ENCODE measurements at places on chromosomes 2 and 18.

GRCh38 chr2:144606466-144607095 is 86.7 kb upstream of the ZEB2 start:
- peak; percentile 56 for DNase-seq

DNA sequence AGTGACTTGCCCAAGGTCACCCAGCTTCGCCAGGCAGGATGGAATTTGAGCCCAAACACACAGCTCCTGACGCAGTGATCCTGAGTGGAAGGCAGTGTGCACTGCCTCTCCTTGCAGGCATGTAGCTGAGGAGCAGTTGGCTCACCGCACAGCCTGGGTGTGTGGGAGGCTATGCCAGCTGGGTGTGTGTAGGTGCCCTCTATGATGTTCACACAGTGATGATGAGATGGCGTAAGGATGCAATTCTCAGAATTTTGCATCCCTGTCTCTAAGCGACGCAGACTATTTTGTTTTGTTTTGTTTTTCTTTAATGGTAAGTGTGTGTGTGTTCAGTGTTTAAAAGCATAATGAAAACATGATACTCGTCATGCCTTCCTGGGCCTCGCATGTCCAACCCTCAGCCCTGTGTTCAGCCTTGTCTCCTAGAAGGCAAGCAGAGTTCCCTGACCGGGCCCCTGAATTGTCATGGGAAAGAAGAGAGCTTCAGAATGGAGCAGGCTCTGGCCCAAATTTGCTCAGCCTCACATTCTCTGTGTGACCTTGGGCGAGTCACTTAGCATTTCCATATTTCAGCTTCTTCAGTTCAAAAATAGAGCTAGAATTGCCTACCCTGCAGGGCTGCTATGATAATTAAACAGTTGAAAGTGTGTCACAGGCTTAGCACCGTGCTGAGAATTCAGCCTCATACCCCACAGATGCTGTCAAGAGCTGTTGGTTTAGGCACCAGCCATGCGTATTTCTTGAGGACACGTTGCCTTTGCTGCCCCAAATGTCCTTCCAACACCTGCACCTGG is 603.6 kb upstream of the RAB6C start:
- no peak for DNase-seq

- DNase-seq = no peak
Observed at GRCh38 chr2:210224591-210224940, 681 bp downstream of the ACADL start.

- DNase-seq = no peak
Observed at GRCh38 chr2:240443891-240444301, 8.4 kb downstream of the GPC1 start.

- no peak for DNase-seq
Observed at GRCh38 chr2:37013315-37013641, 46.9 kb upstream of the STRN start.

DNA sequence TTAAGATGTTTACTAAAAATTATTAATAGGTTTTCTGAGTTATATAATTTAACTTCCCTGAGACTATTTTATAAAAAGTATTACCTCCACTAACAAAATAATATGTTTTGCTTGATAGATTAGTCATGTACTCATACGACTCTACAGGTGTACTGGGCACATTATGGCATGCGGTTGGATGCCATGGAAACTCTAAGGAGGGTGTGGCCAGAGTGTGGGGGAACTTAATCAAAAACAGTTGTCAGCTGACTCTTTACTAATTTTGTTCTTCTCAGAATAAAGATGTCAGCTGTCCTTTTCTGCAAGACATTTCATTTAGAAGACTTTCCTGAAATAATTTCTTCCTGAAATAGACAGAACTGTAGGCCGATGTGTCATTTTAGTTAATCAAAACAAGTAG is 228.3 kb upstream of the SIX3 start:
- DNase-seq = no peak

GRCh38 chr2:169781249-169782013 is 17.2 kb upstream of the SSB start:
- no peak for DNase-seq

GRCh38 chr18:58393295-58393694 is 235.6 kb downstream of the ALPK2 start:
- DNase-seq = no peak

DNA sequence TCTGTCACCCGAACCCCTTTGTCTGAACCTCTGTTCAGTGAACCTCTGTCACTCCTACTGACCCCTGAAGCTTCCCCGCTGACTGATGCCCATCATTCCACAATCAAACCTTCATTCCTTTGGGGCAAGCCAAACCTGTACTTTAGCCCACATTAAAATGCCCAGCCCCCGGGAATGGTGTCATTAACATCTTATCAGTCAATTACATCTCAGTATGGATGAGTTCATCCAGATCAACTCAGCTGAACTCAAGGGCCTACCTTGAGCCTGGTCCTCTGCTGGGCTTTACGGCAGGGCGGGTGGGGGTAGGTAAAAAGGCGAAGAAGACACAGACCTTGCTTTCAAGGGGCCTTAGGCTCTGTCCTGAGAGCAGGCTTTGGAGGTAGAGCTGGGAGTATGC is 154.4 kb upstream of the SMAD2 start:
- DNase-seq = no peak

DNA sequence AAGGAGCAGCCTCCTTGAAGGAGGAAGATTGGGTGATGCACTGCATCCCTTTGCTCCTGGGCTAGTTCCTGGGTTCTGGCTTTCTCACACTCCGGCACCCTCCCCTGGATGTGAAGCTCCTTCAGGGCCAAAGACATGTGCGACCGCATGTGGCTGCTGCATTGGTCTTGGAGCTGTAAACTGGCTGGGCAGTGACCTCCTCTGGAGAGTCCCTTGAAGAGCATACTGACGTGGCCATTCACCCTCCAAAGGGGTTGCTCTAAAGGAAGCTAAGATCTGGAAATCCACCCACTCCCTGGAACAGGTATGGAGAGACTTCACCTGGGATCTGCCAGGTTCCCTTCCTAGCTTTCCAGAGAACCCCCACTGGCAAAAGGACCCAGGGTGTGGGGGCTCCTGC is 62.1 kb downstream of the TMEM17 start:
- DNase-seq = peak; percentile 6

GRCh38 chr2:213157242-213157641 is 5.8 kb upstream of the IKZF2 start:
- no peak for DNase-seq

DNA sequence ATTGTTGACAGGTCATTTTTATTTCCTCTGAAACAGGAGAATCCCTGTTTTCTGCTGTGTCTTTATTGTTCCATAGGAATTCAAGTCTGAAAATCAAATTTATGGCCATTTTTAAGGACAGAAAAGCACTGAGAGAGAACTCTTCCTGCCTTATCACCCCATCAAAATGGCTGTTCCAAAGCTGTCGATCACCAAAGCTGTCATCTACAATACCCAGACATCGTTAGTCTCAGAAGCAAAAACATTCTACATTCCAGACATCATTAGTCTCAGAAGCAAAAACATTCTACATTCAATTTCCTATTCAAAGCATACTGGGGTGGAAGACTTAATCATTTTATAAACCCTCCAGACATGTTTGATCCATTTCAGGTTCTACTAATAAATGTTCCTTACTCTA is 44.4 kb downstream of the SCRN3 start:
- DNase-seq = no peak

GRCh38 chr2:181658444-181658843 is 1.5 kb upstream of the CERKL start:
- peak; percentile 12 for DNase-seq

DNA sequence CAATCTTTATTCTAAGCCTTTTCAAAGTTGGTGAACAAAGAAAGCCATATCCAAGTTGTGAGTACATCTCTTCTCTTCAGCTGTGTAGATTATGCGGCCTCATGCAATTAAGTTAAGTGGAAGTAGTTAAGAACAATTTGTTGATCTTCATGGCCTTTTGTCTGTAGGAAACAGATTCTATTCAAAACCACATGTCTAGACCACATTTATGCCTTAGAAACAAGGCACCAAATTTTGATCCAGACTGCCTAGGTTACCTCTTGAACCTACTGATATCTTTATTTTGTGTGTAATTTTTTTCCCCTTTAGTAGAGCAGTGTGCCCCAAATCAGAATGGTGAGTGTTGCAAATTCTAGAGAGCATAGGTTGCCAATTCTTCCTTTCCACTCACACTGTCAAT is 101.6 kb upstream of the CERS6 start:
- DNase-seq = peak; percentile 21

- DNase-seq = no peak
Observed at GRCh38 chr2:85935746-85936208, 47.0 kb upstream of the ST3GAL5 start.

GRCh38 chr2:170073288-170073687 is 104.7 kb upstream of the MYO3B start:
- DNase-seq = no peak

- DNase-seq = no peak
Observed at GRCh38 chr2:32627441-32627813, 423 bp upstream of the TTC27 start.

DNA sequence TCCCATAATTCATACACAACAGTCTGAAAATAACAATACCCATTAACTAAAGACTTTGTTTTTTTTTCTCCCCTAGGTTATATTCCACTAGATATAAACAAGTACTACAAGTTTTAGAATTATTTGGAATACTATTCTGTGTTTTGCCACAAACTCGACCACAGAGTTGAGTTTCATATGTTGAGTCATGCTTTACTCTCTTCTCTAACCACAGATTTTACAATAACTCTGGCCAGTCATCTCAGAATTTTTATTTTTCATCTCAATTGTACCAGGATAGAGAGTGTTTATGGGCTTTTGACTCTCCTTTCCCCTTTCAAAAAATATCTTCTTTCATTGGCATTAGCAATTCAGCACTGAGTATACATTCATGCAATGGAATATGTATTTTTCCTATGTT is 348.7 kb upstream of the GALNT5 start:
- peak; percentile 29 for DNase-seq

DNA sequence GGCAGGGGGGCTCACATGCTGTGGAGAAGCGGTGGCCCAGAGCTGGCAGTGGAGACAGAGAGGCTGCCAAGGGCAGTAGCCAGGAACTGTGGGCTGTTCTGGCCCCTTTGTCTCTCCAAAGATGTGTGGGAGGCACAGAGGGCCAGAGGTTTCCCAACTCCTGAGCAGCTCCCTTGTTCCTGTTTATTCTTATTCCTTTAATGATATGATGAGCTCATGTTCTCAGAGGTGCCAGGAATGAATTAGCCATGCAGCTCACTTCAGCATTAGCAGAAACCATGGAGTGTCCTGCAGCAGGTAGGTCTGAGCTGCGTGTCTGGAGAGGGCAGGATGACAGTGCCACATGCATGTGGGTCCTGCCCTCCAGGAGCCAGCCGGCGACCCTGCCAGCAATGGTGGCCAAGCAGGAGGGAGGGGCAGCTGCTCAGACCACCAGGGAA is 77.9 kb upstream of the FZD7 start:
- DNase-seq = no peak
